ENCODE measurements at places on chromosomes 2 and 18.

DNA sequence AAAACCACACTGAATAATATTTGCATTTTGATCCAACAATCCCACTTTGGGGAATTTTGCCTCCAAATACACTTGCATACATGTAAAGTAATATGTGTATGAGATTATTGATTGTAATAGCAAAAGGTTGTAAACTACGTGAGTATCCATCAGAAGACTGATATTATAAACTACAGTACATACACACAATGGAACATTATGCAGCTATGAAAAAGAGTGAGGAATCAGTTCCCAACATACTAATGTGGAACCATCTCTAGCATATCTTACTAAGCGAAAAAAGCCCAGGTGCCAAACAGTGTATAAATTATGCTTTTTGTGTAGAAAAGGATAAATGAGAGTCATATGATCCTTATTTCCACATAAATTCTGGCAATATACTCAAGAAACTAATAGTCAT lies 16.0 kb upstream of the C2orf74 start:
- DNase-seq: no peak

DNA sequence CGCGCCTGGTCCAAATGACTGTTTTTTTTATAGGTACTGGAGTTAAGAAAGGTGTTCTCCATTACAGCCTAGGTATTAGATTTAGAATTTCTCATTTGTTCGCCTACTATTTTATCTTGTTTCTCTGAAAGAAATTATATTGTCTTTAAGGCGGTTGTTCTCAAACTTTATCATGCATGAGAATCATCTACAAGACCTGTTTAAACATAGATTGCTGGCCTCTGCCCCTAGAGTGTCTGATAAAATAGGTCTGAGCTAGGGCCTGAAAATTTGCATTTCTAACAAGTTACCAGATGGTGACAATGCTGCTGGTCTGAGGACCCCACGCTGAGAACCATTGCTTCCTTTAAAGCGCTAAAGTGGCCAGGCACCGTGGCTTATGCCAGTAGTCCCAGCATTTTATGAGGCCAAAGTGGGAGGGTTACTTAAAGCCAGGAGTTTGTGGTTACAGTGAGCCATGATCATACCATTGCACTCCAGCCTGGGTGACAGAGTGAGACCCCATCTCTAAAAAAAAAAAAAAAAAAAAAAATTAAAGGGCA lies 34.0 kb upstream of the RNF138 start:
- no peak for DNase-seq

- no peak for DNase-seq
Observed at GRCh38 chr2:187312718-187313282, 135.3 kb downstream of the CALCRL start.

DNA sequence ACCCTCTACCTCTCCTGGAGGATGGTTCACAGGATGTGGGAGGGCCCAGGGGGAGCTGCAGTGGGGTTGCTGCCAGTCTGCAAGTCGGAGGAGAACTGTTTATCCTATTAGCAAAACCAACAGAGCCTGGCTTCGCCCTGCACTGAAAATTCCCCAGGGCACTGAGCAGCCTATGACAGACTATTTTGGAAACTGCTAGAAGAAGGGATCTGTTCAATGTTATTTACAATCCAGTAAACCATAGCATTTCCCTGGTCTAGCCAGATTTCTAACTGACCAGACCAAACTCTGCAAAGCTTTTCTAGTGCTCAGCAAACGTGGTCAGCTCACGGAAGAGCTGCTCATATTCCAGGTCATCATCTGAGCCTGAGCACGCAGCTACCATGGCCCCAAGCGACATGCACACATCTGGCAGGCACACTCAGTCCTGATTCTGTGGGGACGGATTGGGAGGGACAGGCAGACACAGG lies 64.8 kb upstream of the PID1 start:
- DNase-seq: no peak

- DNase-seq: no peak
Observed at GRCh38 chr2:108404784-108405397, 27.1 kb downstream of the SULT1C4 start.

DNA sequence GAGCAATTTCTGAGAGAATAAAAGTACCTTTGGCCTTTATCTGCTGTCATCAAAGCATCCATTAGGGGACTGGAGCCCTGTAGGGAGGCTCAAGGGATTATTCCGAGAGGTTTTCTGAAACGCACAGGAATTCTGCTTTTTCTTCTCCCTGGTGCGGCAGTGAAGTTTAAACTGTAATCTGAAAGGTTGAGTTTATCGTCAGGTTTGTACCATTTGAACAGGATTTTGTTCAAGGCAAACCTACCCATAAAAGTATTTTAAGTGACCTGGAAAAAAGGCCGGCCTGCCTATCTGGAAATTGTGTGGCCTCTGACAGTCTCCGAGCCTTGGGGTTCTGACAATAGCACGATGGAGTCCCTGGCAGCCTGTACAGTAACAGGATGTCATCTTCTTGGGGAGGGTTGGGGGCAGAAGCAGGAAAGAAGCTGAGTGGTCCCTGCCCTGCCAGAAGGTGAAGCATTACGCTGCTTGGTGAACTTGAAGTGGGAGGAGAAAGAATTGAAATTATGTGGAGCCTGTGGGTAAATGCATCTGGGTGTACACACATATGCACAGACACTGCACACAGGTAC lies 272.0 kb downstream of the CYRIA start:
- no peak for DNase-seq

DNA sequence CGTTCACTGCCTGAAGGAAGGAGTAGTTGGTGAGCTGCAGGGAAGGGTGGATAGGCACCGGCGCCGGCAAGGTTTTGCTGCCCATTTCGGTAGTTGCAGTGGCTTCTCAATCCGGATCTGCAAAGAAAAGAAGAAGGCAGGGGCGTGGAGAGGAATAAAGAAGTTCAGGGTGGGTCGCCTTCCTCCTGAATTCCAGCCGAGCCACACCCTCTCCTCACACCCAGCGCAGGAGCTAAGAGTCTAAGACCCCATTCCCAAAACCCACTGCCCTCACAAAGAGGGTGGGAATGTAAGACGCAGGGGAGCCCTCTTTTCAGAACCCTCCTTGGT lies 4.7 kb downstream of the OSR1 start:
- no peak for DNase-seq

GRCh38 chr18:32036506-32037180 lies 18.0 kb downstream of the RNF125 start:
- no peak for DNase-seq

DNA sequence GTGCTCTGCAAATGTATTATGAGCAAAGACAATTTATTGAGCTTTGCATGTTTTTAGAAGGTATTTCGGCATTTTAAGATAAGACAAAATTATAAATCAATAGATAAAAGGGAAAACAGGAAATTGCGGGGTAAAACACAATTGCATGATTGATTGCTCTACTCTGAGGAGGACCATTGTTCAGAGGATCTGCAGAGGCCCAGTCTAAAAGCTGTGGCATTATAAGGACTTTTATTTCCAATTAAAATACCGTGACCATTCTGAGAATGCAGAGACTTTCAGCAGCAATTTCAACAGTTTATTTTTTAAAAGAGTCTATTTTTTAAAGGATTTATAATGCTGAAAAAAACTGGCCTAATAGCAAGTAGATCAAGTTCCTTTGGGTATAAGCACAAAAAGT lies 62.0 kb downstream of the TPGS2 start:
- no peak for DNase-seq

DNA sequence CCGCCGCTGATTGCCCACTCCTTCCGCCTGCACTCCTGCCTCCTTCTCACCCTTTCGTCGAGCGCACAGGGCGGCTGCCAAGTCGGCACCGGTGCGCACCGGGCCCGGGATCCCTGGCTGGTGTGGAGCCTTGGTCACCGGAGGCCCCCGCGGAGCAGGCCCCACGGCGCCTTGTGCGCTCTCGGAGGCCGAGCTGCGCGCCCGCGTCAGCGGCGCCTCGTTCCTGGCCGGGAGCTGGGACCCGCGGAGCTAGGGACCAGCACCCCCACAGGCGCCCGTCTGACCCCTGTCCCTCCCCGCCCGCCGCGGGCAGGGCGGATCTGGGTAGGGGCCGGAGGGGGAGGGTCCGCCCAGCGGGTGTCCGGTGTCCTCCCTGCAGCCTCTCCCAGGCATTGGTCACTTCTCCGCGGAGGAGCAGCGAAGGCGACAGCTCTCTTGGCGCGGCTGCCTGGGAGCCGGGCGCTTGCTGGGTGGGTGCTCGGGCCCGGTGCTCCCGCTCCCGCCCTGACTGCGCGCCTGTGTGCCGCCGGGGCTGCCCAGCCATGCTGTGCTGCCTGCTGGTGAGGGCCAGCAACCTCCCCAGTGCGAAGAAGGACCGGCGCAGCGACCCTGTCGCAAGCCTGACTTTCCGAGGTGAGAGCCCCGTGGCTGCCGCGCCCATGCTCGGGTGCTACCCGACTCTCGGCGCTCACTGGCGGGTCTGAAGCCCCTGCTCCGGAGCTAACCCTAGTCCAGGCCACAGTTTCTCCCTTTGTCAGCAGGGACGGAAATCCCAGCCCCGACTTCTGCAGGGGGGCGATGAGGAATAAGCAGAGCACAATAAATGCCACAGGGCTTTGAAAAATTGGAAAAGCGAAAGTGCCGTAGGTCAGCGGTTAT lies 13.2 kb downstream of the DYSF start:
- DNase-seq: no peak

- no peak for DNase-seq
Observed at GRCh38 chr18:47817017-47817794, 113.3 kb downstream of the SMAD2 start.

- no peak for DNase-seq
Observed at GRCh38 chr2:179344970-179345369, 80.3 kb upstream of the SESTD1 start.

- no peak for DNase-seq
Observed at GRCh38 chr2:46306988-46307655, 9.9 kb downstream of the EPAS1 start.

GRCh38 chr18:3463051-3463450 lies 13.1 kb downstream of the TGIF1 start:
- DNase-seq: no peak

- no peak for DNase-seq
Observed at GRCh38 chr2:207230261-207231105, 64.7 kb upstream of the KLF7 start.

GRCh38 chr18:49172246-49172645 lies 221.5 kb upstream of the SMAD7 start:
- no peak for DNase-seq
